ENCODE measurements at places on chromosomes 7 and 10.

DNA sequence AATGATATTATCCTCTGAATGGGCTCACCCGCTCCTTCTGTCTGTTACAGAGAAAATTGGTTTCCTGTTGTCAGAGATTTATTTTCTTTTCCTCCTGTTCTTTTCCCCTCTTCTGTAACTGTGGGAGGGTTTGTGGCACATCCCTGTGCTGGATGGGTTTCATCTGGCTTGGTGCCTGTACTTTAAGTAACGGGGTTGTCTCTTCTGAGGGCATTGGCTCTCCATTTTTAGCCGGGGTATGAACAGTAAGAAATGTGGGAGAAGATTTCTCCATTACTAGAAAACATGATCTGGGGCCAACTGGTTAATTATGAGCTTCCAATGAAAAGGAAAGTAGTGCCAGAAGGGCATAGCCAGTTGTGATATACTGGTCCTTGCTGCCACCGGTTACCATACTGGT lies 142.6 kb downstream of the SND1 start:
- no peak for DNase-seq

- no peak for DNase-seq
Measured at GRCh38 chr10:63628526-63629362, 107.5 kb downstream of the REEP3 start.

DNA sequence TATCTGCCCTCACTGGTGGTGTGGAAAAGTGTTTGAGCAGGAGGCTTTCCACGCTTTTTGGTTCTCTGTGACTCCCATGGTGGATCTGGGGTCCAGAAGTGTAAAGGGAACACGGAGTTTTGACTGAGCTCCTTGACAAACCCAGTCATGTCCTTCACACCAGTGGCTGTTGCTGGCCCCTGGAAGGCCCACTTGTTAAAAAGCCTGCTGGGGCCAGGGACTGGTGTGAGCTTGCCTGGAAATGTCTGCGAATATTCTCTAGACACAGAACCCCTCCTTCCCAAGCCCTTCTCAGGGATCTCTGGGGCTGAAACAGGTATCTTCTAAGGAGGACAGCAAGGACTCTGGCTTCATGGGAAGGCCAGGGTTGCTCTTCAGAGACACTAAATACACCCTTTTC lies 343.0 kb downstream of the TCERG1L start:
- DNase-seq: no peak

DNA sequence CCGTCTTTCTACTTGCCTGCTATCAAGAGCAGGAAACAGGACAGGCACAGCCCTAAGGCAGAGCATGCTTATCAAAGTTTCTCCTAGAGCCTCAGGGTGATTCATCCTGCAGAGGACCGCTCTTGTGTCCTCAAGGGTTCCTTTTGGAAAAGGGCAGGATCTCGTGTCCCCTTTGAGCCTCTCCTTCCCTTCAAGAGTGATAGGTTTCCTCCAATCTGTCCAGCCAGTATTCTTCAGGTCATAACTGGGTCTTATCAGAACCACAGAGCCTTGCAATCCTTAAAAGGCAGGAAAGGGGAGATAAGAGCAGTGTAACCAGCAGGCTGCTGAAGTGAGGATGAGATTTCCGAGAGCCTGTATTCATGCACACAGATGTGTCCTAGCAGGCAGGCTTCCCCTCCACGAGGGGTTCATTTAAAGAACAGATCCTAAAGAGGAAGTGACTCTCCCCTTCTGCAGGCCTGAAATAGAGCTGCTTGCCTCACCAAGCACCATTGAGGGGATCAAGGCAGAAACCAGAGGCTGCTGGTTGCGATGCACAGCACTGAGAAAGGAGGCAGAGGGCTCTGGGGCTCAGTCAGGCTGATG lies 90.5 kb upstream of the SVIL start:
- DNase-seq: no peak

- no peak for DNase-seq
Measured at GRCh38 chr7:41367967-41368882, 334.7 kb downstream of the INHBA start.

DNA sequence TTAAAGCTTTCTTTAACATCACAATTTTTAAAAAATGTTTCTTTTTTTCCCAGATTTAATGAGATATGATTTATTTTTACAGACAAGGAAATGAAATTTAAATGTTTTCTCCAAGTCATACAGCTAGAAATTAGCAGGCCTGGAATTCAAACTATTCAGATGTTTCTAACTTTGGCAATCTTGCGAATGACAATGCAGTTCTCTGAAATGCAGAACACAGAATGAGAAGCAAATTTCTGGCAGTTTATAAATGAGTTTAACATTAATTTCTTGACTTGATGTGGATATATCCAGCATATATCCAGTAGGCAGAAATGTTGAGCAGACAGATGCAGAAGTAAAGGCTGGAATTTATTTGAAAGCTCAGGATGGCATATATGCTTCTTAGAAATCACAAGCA lies 227.5 kb downstream of the THSD7A start:
- DNase-seq: no peak

- no peak for DNase-seq
Measured at GRCh38 chr10:43384252-43385221, 13.1 kb downstream of the FXYD4 start.

Data from epithelial cell of prostate (primary cell).